ENCODE measurements at places on chromosomes 6 and 20.

- DNase-seq = no peak
These were observed 18.9 kb downstream of the CDH26 start for GRCh38 chr20:59977086-59977485.

GRCh38 chr20:45339084-45339483 is 9.1 kb downstream of the SDC4 start:
- no peak for DNase-seq

- DNase-seq = no peak
These were observed 228.7 kb downstream of the GJA1 start for GRCh38 chr6:121664158-121664557.

- no peak for DNase-seq
These were observed 43.7 kb upstream of the RAB23 start for GRCh38 chr6:57265755-57266221.

DNA sequence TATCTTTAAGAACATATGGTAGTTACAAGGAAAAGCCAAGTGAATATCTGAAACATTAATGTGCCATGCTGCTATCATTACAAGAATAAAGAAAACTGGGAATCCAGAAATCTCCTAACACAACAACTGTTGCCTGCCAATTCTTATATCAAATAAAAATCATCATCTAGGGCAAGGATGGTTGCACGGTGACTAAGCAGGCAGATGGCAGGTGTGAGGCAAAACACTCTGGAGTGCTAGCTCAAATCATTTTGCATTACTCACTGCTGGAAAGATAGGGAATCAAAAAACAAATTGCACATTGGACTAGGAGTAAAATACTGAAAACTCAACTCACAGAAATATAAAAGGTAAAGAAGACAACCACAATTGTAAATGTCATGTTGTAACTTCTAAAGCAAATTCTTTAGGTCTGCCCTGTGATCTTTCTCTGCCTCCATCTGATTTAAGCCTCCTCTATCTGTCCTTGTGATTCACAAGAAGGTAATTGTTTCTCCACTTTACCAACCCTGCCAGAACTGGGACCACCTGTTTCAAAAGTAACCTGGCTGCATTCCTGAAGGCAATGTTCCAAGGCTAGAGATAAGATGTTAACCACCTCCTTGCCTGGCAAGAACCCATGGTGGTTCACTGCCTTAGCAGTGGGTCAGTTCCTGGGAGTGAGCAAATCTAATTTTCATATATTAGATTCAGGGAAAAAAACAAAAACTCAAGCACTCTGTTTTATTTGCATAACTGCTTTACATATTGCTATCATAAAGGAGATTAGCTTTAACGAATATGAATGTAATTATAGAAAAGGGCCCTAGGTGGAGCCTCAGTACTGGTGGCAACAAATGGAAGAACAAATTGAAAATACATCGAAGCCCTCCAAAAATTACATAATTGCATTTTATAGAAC is 33.1 kb upstream of the LCA5 start:
- DNase-seq = peak; percentile 5

GRCh38 chr6:68771426-68771825 is 136.3 kb downstream of the ADGRB3 start:
- DNase-seq = no peak

- no peak for DNase-seq
These were observed 75.1 kb downstream of the IRAK1BP1 start for GRCh38 chr6:78942446-78942845.

GRCh38 chr6:34692280-34692679 is 4.3 kb downstream of the ILRUN start:
- DNase-seq = no peak

- DNase-seq = no peak
These were observed 6.6 kb downstream of the CCN5 start for GRCh38 chr20:44721785-44722054.

GRCh38 chr20:48606172-48606840 is 221.5 kb downstream of the PREX1 start:
- DNase-seq = no peak

DNA sequence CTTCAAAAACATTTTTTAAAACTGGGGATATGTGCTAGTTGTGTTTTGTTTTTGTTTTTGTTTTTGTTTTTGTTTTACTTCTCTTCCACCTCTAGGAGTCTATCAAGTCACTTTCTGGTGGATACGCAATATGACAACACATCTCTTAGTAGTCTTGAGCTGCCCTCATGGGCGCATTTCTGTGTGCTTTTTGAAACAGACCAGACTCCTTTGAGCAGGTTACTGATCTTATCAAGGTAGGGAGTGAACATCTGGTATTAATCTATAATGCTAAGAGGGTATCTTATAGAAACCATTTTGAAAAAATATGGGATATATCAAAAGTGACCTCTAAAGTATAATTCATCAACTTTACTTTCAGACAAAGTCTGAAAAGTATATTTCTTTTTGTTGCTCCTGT is 56.2 kb downstream of the PKIB start:
- no peak for DNase-seq

- DNase-seq = no peak
These were observed 88.7 kb upstream of the BMP5 start for GRCh38 chr6:55964136-55964535.

- DNase-seq = no peak
These were observed 127.5 kb upstream of the COL21A1 start for GRCh38 chr6:56374841-56375369.

- no peak for DNase-seq
These were observed 66.8 kb downstream of the PRDM1 start for GRCh38 chr6:106152952-106153351.

DNA sequence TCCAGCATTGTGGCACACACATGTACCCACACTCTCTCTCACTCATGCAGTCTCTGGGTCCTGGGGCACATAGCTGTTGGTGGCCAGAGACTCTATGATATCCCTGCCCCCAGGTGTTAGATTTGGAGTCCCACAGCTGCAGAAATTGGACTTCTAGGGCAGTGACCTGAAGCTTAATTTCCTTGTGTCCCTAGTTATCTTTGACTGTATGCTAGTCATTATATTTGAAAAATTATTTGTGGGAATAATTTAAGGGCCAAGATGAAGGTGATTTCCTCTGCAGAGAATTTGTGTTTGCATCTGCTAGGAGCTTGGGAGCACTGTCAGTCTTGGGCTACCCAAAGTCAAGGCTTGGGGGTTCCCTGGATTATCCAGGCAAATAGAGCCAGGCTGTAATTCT is 50.1 kb downstream of the ZBTB9 start:
- DNase-seq = no peak

- DNase-seq = no peak
These were observed 85.7 kb downstream of the MRAP2 start for GRCh38 chr6:84119277-84119676.

DNA sequence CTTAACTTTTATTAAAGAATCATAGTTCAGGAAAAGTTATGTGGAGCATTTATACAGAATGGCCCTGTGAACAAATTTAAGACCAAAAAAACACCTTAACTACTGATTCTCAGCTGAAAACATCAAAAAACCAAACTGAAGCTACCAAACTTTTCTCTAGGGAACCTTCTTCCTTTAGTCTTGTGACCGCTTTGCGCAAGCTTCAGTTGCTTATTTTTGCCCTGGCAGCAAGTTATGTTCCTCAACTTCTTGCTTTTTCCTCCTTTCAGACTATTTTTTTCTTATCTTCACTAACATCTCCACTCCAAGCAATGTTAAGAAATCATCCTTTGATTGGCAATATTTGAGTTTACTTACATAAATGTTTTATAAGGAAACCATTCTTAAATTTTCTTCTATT is 100.1 kb downstream of the MYB start:
- no peak for DNase-seq

DNA sequence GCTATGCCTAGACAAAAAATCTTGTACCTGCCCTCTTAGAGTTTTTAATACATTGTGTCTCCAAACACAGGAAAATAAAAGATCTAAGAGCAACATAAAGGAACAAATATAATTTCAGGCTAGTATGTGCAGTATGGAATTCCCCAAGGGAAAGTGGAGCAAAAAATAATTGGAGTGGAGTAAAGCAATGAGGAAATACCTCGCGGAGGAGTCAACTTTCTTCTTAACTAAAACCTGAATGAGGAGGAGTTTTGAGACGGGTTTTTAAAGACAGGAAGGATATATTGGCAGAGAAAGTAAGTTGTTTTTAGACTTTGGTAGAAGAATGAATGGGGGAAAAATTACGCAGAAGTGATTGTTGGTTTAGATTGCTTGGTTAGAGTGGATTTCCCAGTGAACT is 14.0 kb downstream of the HIVEP1 start:
- no peak for DNase-seq

DNA sequence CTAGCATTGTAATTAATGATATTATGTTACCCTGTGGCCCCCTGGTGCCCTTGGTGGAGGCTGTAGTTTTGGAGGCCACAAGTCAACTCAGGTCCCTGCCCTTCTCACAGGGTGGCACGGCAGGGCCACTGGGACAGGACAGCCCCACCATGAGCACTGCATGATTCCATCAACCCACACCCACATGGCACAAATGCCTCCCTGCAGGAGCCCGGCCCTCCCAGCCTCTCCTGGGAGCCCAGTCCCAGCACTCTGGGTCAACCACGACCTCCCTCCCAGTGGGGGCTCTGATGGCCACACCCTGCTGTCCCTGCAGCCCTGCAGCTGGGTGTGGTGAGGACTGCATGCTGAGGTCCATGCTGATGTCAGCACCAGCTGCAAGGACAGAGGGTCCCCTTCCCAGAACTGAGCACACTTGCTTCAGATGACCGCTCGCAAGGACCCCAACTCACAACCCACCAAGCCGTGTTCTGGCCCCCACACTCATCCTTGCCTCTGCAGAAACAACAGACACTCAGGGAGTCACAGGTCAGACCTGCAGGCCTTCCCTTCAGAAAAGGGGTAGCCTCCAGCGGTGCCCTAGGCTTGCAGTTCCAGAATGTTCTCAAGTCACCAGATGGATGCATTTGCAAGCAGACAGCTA is 15.7 kb upstream of the CST7 start:
- DNase-seq = no peak

- DNase-seq = no peak
These were observed 56.7 kb upstream of the TNFRSF21 start for GRCh38 chr6:47366335-47366890.

DNA sequence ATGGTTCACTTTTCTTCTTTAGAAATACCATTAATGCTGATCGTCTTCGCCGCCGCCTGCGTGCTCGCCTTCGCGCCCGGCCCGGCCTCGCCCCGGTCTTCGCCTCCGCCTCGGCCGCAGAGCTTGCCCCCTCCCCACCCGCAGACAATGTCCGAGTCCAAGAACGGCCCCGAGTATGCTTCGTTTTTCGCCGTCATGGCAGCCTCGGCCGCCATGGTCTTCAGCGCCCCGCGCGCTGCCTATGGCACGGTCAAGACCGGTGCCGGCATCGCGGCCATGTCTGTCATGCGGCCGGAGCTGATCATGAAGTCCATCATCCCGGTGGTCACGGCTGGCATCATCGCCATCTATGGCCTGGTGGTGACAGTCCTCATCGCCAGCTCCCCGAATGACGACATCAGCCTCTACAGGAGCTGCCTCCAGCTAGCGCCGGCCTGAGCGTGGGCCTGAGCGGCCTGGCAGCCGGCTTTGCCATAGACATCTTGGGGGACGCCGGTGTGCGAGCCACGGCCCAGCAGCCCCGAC is 4.8 kb upstream of the PRPH2 start:
- DNase-seq = no peak

GRCh38 chr6:33693186-33694105 is 18.1 kb downstream of the UQCC2 start:
- DNase-seq = no peak

- DNase-seq = no peak
These were observed 1342.9 kb upstream of the ADGRB3 start for GRCh38 chr6:67292169-67292568.

DNA sequence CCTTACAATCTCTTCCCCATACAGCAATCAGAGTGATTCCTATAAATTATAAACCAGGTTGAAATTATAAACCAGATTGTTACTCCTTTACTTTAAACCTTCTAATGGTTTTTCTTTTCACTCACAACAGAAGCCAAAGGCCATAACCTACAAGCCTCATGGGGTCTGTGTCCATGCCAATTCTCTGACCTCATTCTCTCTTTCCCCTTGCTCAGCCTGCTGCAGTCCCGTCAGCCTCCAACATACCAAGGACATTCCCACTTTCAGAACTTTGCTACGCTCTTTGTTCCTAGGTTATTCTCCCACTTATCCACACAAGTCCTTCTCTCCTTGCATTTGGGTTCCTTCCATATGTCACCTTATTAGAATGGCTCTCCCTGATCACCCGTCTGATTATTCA is 277.9 kb upstream of the TCF21 start:
- DNase-seq = no peak

- DNase-seq = no peak
These were observed 52.7 kb downstream of the CDH22 start for GRCh38 chr20:46255440-46256104.

DNA sequence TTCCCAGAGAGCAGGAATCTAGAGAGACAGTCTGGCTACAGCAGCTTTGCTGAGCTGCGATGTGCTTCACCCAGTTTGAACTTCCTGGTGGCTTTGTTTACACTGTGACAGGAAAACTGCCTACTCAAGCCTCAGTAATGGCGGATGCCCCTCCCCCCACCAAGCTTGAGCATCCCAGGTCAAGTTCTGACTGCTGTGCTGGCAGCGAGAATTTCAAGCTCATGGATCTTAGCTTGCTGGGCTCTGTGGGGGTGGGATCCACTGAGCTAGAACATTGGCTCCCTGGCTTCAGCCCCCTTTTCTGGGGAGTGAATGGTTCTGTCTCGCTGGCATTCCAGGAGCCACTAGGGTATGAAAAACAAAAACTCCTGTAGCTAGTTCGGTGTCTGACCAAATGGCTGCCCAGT is 91.0 kb upstream of the ESR1 start:
- no peak for DNase-seq

- DNase-seq = no peak
These were observed 963.3 kb upstream of the GJE1 start for GRCh38 chr6:141169419-141169818.

DNA sequence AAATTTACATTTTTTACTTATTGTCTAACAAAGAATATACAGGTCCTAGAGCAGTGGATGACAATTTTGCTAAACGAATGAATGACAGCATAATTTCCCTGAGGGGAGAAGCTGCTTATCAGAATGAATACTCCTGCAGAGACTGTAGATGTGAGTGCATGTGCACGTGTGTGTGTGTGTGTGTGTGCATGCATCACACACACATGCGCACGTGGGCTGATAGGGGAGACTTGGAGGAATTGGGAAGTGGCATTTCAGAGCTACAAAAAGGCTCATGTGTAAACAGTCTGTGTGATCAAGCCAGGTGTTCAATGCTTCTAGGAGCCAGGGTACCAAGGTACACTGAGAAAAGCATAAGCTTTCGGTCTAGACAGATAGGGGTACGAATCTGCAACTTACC is 93.5 kb upstream of the SASH1 start:
- DNase-seq = no peak

DNA sequence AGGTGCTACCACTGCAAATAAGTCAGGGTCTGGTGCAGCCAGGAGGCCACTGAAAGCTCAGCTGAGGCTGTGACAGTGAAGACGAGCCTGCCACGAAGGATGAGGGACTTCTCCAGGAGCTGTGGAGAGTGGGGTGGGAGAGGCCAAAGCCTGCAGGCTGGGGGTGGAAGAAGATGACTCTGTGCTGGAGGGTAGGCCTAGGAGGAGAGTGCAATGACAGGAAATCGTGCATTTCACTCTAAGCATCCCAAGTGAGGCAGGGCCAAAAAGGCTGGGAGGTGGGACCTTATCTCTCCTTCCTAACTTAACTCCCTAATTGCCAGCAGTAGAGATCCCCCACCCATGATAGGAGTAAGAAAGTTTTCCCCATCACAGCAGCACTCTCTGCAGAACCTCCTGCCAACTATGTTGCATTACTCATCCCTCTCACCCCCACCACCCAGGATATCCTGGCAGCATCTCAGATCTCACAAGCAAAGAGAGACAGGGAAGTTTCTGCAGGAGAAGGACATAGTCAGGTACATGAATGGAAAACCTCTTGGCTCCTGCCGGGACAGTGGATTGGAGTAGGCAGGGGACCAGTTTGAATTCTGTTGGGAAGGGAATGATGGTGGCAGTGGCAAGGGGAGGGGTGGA is 466.2 kb downstream of the CDH26 start:
- DNase-seq = no peak

All from GM12892 (cell line).